ENCODE measurements at places on chromosomes 4 and X.
A peak's percentile ranks its signal among the peaks of the same experiment; 100 is the strongest.

- no peak for DNase-seq
These were observed 142.3 kb downstream of the PCDH18 start for GRCh38 chr4:137389911-137390520.

- DNase-seq: no peak
These were observed 59.3 kb downstream of the MAPK10 start for GRCh38 chr4:86300516-86300915.

- no peak for DNase-seq
These were observed 119.5 kb upstream of the LIMCH1 start for GRCh38 chr4:41418444-41418843.

- no peak for DNase-seq
These were observed 117.8 kb downstream of the RASGEF1B start for GRCh38 chr4:81353861-81354260.

DNA sequence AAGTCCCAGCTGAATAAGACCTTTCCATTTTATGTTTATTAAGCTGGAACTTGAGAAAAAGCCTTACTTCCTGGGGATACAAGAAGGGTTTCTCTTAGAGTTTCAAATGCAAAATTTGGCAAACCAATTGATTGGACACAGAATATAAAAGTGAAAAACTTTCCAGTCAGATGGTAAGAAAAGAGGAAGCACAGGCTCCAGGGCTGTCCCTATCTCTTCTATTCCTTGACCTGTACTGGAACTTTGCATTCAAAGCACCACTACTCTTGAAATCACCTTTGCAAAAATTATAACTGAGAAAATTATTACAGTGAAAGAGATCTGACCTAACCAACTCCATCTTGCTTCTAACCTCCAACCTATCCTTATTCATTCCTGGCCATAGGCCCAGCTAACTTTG lies 11.7 kb downstream of the PROM1 start:
- DNase-seq: no peak

DNA sequence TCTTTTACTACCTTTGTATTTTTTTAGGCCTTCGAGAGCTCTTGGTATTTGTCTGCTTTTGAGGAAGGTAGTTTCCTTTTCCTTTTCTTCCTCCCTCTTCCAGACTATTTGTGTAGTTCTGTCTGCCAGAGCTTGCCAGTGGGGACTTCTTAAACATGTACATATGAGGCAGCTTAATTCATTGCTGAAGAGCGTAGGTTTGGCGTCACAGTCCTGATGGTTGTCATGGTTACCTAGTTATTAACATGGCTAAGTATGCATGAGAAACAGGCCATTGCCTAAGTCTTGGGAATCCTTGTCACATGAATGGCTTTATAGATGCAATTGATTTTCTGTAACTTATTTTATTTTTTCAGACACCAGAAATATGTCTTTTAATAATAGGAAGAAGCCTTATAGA lies 48.5 kb upstream of the ARMCX2 start:
- DNase-seq: no peak

DNA sequence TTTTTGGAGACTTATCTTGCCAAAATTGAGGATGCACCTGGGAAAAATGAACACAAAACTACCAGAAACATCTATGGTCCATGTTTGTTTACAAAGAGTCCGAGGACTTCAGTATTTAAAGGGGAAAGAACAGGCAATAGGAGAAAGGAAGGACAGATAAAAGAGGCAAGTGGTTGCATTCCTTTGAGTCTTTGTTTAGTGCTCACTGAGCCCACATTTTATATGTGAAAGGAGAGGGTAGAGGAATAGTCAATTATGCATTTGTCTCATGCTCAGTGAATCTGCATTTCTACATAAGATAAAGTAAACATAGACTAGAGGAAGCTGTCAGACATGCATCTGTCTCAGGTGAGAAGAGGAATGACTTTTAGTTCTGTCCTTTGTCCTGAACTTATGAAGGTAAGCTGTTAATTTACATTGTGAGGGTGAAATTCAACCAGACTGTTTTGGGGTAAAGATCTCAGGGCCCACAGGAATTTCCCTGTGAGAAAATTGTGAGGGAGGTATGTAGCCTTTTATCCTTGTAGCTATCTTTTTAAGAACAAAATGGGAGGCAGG lies 4.5 kb downstream of the DMP1 start:
- DNase-seq: no peak

DNA sequence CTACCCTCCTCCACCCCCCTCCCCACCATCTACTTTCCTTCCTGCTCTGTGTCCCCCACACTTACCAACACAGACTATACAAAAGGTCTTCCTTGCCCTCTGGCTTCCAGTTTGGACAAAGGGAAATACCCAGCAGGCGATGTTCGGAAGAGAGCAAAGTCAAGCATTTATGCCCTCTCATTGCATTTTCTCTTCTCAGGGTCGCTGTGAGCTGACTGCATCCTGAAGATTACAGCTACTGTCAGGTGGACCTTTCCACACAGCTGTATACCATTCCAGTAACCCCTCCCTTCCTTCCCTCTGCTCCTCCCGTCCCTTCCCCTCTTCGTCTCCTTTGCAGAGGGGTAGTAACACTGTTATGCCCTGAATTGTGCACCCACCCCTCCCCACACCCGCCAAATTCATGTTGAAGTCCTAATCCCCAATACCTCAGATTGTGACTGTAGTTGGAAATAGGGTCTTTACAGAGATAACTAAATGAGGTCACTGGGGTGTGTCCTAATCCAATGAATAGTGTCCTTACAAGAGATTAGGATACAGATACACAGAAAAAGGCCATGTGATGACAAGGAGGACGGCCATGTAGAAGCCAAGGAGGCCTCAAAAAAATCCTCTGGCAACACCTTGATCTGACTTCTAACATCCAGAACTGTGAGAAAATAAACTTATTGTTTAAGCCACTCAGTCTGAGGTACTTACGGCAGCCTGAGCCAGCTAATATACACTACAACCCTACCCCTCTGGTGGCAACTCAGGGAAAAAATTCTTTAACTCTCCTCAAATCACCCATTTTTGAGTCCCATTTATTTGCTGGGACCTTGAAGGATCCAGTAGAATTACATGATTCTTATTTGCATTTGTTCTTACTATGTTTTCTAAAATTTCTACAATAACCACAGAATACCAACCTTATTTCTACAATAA lies 11.7 kb downstream of the MORF4L2 start:
- DNase-seq: no peak

DNA sequence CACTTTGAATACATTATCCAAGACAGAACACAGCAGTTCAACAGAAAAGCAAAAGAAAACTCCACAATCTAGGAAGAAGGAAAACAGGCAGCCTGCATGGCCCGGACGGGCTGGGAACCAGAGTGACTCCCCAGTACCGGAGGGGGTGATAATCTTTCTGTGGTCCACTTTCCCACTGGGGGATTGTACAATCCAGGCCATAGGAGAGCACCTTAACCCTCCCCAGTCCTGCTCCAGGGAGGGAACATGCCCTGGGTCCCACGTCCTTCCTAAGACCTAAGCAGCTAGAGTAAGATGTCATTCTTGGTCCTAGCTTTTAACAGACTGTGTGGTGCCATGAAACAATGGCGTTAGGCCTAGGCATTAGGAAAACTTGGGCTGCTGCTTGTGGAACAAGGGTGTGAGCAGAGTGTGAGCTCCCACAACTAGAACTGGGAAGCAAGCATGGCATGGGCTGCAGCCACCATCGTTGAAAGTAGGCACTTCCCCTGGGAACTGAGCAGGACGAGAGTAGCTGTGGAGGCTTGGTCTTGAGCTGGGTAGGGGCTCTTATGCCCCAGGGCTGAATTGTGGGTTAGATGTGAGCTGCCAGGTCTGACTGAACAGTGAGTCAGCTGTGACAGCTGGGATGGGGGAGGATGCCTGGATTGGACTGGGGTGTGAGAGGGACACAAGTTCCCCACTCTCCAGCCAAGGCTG lies 42.4 kb downstream of the NAT8L start:
- DNase-seq: no peak

GRCh38 chr4:87734936-87735335 lies 64.4 kb upstream of the IBSP start:
- DNase-seq: no peak

DNA sequence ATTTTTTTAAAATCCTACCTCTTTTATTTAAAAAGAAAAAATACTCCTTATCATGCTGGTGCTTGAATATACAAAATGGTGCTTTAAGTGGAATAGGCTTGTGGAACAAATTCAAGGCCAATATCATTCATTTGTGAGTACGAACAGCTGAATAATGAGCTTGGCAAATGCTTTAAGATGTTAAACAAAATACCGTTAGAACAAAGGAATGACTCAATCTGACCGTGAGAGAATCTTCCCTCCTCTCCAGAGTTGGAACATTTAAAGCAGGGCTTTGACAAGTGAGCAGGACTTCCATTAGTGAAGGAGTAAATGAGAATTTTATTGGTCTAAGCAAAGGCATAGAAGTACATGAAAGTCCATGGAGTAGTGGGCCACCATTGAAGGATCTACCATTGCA lies 74.5 kb downstream of the DCLK2 start:
- DNase-seq: no peak

DNA sequence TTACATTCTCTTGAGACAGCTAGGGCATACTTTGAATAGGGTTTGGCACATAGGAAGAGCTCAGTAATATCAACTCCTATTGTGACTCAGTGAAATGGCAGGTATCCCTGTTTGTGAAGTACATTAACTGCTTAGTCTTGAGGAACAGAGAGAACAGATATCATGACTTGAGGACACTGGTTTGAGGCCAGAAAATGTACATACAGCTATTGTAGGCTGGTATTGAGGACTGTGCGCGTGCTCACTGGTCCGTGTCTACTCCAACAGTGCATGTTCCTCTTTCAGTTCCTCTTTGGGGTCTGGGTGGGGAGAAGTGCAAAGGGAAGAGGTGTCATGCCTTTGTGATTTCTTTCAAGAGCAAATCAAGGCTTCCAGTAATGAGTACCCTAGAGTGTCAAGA lies 34.6 kb upstream of the TBC1D9 start:
- peak; percentile 90 for DNase-seq

DNA sequence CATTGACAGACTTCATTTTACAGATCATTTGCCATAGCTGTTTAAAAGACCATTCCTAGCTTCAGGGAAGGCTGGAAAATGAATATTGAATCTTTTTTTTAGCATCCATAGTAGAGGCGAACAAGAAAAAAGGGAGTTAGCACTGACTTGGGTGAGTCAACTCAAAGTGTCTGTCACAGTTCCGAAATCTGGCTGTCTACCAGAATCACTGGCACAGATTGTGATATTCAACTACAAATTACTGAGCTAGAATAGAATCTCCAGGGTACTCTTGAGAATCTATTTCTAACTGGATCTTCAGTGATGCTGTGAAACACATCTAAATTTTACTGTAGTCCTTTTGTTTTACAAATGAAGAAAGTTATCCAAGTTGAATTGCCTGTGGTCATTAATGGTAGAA lies 31.5 kb downstream of the SEC24B start:
- DNase-seq: no peak

- no peak for DNase-seq
These were observed 182.2 kb upstream of the STK26 start for GRCh38 chrX:131840799-131841495.

- peak; percentile 61 for DNase-seq
These were observed 100.6 kb downstream of the AKAP4 start for GRCh38 chrX:50100188-50100587.

DNA sequence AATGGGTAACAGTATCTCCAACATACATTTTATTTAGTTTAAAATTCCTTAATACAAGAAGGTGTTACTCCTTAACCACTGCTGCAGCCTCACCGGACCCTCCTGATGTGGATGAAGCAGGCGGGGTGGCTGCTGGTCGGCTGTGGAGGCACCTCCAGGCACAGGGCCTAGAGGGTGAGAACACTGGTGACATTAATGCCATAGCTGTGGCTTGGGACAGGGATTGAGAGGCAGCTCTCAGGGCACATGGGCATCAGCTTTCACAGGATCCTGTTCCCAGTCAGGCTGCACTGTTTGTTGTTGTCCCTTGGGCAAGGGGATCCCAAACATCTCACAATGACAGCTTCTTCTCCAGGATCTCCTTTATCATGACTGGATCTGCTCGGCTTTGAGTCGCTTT lies 90.0 kb downstream of the GATB start:
- no peak for DNase-seq

- DNase-seq: no peak
These were observed 152.6 kb upstream of the SLC4A4 start for GRCh38 chr4:71186257-71186565.

DNA sequence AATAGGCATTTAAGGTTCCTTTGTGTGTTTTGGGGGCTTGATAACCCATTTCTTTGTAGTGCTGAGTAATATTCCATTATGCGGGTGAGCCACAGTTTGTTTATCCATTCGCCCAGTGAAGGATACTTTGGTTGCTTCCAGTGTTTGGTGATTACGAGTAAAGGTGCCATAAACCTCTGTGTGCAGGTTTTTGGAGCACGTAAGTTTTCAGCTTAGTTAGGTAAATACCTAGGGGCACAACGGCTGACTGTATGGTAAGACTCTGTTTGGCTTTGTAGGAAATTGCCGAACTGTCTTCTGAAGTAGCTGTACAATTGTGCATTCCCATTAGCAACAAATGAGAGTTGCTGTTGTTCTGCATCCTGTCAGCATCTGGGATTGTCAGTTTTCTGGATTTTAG lies 3.8 kb upstream of the TBL1X start:
- no peak for DNase-seq

GRCh38 chr4:89720981-89721380 lies 116.0 kb downstream of the SNCA start:
- DNase-seq: no peak

GRCh38 chr4:87375719-87376291 lies 15.2 kb downstream of the HSD17B11 start:
- DNase-seq: peak; percentile 80

- DNase-seq: no peak
These were observed 28.2 kb downstream of the IGFBP7 start for GRCh38 chr4:57081651-57082621.

DNA sequence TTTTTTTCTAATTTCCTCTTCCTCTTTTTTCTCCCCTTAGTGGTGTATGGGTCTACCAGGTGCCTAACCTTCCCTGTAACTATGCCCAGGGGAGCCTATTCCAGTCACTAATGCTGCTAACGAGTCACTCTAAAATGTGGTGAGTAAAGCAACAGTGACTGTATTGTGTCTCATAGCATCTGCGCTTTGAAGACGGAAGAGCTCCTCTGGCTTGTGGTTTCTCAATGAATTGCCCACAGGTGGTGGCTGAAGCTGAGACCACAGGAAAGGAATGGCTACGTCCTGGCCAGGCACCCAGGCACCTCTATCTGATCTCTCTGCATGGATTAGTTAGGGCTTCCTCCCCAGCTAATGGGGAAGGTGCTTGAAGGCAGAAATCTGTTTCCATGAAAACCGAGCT lies 763.5 kb upstream of the FRG1 start:
- DNase-seq: no peak

DNA sequence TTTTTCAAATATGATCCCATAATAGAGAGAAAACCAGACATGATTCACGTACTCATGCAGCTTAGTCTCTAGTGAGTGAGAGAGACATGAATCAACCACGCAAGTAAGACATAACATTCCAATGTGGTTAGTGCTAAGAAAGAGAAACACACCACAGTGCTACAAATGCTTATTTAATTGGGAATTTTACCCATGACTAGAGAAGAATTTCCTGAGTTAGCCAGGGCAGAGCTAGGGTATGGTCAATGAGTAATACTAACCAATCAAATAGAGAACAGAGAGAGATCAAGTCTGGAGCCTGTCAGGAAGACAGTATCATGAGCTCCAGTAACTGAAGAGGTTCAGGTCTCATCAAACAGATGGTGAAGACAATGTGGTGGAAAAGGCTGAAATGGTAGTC lies 495.2 kb downstream of the PDGFC start:
- no peak for DNase-seq

GRCh38 chr4:23384741-23385140 lies 505.1 kb downstream of the PPARGC1A start:
- no peak for DNase-seq

Measured in Karpas-422 (cell line).